ENCODE measurements at places on chromosomes 4 and X.

DNA sequence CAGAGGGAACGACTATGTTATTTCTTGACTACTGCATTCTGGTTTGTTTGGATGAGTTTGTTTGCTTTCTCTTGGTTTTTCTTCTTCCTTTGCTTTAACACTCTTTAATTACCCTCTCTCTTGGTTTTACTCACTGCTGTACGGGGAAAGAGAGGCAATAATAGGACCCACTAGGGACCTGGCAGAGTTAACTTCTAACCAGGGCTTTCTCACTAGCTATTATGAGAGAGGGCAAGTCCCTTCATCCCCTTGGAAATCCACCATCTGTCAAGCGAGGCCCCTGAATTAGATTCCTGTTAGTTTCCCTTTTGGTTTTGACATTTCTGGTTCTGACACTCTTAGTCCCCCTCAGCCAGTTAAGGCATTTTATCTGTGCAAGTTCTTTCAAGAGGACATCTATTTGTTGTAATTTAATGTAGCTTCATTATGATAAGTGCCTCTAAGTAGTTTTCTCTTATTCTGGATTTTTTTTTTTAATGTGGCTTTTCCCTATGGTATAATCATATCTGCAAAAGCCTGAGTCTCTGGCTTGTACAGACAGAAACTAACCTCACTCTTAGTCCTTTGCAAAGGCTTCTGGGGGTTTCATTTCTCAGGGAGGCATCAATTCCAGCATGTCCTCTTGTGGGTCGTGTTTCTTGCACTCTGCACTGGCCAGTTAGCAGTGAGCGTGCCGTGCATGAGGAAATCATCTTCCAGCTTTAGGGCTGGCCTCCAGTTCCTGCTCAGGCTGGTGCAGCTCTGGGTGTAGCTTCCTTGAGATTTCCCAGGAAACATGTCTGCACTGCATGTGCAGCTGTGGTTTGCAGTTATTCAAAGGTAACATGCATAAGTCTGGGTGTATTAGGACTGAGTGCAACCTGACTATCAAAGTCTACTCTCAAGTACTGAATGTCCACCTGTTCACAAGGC lies 221.3 kb downstream of the STIM2 start:
- no peak for DNase-seq

GRCh38 chrX:17774053-17774452 lies 36.8 kb downstream of the SCML1 start:
- DNase-seq = no peak

DNA sequence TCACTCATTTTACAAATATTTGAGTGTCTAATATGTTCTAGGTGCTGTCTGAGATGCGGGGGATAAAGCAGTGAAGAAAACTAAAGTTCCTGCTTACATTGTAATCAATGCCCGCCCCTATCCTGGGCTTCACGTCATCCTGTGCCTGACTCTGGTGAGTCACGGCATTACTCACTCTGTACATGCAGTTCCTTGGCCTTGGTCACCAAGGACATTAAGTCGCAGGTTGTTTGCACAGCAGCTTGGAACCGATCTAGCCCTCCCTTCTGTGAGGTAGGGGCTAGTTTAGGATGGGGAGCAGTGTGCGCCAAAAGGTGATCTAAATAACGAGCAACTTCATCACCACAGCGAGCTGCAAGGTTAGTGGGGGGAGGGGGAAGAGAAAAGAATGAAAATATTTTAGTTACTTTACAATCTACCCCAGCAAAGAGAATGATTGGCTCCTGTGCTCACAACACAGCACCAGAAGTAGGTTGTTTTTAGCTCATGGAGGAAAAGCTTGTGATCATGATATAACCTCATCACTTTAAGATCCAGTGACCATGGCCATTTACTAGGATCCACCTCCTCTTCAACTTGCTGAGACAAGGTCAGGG lies 48.0 kb upstream of the HDAC8 start:
- no peak for DNase-seq

GRCh38 chr4:6753103-6753560 lies 29.4 kb upstream of the KIAA0232 start:
- no peak for DNase-seq

DNA sequence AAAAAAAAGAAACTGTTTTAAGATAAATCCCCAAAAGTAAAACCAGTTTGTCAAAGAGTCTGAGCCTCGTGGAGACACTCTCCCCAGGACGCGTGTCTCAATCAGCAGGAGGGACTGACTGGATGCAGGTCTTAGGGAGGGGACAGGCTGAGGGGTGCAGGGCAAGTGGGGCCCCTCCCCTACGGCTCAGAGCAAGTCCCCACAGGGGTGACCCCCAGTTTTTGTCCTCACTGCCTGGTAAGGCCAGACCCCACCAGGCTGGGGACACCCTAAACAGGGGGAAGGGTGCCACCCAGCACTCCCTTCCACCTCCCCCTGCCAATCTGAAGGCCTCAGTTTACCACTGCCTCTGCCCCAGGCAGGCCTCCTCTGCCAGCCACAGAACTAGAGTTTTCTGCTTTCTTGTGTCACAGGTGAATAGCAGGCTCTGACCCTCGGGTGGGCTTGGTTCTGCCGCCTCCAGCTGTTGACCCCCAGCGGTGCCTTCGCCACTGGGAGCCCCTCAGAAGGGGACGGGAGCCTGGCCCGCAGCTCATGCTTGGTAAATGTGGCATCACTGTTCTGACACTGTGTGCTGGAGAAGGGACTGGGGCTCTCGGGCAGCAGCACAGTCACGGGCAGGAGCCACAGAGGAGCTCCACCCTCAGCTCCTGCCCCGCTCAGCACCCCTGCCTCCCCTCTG lies 69.8 kb upstream of the MXD4 start:
- DNase-seq = no peak

GRCh38 chrX:20151689-20152088 lies 10.1 kb upstream of the EIF1AX start:
- DNase-seq = no peak

GRCh38 chr4:88623097-88623496 lies 30.8 kb downstream of the HERC3 start:
- DNase-seq = no peak

GRCh38 chr4:17027495-17027894 lies 129.1 kb upstream of the LDB2 start:
- no peak for DNase-seq

DNA sequence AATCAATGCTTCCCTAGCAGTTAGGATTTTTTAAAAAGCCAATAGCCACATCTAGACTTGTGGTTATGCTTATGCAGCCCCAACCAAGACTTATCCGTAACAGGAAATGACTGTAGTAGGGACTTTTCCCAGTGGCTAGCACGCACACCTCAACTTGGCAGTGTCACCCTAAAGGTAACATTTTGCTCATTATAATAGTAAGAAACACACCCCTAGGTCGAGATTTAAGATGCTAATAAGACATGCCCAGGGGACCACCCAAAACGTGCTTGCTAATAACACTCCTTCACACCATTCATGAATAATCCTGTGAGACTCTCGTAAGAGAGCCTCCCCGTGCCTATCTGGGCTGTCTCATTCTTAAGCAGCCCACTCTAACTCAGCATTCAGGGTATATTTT lies 195.3 kb downstream of the CHIC1 start:
- no peak for DNase-seq

DNA sequence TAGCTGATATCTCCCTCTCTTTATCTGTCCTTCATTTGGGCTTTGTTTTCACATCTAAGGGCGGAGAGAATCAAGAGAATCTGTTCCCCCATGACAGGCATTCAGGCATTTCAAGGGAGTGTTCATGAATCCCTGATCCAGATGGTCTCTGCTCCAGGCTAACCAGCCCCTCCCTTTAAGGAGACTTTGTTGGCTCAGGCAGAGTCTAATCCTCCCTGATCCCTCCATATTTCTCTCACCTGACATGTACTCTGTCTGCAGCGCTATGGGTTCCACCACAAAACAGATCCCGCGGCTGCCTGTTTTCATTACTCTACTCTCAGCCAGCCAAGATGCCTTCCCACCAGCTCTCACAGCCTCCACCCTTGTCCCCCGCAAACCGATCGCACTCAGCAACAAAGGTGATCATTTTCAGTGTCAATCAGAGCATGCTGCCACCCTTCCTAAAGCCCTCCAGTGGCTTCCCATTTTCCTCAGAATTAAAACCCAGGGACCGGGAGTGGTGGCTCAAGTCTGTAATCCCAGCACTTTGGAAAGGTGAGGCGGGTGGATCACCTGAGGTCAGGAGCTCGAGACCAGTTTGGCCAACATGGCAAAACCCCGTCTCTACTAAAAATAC lies 30.3 kb upstream of the SLC2A9 start:
- DNase-seq = no peak

GRCh38 chr4:74037076-74037955 lies 1.2 kb downstream of the CXCL3 start:
- no peak for DNase-seq

DNA sequence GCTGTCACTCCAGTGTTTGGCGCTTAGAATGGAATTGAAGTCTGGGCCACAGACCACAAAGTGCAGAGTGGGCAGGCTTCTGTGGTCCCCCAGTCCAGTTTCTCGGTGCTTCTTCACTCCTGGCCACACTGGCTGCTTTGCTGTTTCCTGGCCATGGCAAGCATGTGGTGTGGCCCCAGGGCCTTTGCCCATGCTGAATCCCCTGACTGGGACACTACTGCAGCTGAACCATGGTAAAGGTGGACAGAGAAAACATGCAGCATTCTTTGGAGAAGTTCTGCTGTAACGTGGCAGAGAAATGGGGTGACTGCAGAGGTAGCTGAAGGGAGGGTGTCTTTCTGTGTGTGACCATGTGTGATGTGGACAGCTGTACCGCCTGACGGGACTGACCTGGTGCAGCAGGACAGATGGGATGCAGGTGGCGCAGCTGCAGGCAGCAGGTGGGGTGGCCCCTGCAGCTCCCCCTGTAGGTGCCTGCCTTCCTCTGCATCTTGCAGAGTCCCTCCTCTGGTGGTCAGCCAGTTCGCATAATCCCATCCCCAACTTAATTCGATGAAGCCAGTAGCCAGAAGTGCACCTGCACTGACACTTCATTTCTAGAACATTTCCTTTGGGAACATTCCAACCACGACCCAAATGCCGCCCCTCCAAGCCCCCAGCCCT lies 13.2 kb upstream of the S100P start:
- no peak for DNase-seq

GRCh38 chr4:51851937-51852290 lies 9.0 kb downstream of the DCUN1D4 start:
- no peak for DNase-seq

DNA sequence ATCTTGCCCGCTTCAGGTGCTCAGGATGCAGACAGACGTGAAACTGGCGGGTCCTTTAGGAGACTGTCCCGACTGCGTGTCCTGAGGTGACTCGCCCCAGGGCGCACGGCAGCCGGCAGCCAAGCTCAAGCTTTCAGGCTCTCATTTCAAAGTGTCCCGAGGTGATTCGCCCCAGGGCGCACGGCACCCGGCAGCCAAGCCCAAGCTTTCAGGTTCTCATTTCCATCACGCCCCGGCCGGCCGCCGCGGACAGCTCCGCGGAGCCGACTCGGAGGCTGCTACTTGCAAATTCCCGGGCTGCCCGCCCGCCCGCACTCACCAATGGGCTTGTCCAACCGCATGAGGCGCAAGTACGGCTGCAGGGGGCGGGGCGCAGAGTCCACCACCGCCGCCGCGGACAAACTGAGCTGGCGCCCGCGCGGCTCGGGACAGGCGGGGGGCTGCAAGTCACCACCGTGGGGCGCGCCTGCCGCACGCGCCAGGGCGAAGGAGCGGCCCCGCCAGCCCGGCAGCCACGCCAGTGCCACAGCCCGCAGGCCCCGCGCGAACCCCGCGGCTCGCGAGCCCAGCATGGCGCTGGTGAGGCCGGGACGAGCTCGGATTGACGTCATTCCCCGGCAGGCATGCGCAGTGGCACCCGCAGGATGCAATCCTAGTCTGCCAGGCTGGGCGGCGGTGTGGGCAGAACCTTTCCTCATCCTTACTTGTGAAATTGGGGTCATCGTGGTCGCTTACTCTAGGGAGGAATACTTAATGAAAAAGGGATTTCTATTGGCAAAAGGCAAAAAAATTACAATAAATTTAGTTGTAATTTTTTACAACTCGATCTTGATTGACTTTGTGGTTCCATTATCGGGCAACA lies at the start of gene COQ2:
COQ2 (minus strand) TSS at position 606 of the 862 bp plus-strand sequence; CDS start at position 572, 34 bp downstream.
- DNase-seq = peak; percentile 92

- DNase-seq = no peak
Observed at GRCh38 chr4:39062094-39062769, at the start of gene KLHL5. KLHL5 (plus strand) TSS chr4:39062232; CDS start chr4:39062653, 421 bp downstream.

DNA sequence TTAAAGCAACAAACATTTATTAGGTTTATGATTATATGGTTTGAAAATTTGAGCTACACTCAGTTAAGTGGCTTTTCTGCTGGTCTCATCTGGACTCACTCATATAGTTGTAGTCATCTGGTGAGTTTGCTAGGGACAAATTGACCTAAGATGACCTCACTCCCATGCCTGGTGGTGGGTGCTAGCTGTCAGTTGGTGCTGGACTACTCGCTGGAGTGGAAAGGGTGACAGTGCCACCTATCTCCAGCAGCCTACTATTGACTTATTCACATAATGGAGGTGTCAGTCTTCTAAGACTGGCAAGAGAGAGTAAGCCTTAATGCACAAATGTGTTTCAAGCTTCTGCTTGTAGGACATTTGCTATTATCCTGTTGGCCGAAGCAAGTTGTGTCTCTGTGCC lies 88.2 kb downstream of the TASL start:
- DNase-seq = no peak

- no peak for DNase-seq
Observed at GRCh38 chr4:152817331-152817730, 37.6 kb downstream of the ARFIP1 start.

Data from COR-L47 (cell line).